Activated CD8-positive, alpha-beta memory T cell treated with anti-CD3 and anti-CD28 coated beads, Interleukin-2, amount 50 U/mL, for 48 hours (primary cell): ENCODE measurements at places on chromosomes 5 and 9.

DNA sequence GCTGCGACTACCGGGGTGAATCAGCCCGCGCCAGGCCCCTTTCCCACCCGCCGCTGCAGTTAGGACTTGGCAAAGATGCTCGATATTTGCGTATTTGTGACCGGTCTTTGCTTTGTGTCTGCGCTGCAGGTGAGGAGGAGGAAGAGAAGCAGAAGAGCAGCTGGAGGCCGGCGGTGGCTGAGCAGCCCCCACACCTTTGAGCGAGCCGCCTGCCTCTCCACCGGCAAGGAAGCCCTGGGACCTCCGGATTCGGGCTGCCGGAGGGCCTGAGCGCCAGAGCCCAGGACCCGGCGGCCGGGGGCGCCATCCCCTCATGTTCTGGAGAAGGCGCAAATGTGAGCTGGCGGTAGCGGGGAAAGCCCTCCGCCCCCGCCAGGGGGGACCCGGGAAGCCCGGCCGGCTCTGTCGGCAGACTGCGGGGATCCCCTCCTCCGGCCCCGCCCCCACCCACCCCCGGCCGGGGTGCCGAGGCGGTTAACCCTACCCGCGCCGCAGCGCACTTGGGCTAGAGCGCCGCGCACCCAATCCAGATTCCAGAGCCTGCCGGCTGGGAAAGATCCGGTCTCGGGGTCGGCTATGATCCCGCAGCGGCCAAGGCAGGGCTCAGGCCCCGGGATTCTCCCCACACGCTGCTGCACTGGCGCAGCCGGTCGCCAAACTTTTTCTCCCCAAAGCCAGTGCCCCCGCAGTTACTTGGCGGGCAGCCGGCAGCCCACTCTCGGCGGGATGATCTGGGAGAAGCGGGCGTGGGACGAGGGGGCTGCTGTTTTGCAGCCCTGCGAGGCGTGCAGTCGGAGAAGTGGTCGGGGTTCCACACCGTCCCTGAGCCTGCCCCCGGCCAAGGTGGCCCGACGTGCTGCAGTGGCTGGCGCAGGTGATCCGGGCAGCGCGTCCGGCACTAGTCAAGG lies 800 bp upstream of the KCNN2 start:
- DNase-seq, result peak; percentile 51

DNA sequence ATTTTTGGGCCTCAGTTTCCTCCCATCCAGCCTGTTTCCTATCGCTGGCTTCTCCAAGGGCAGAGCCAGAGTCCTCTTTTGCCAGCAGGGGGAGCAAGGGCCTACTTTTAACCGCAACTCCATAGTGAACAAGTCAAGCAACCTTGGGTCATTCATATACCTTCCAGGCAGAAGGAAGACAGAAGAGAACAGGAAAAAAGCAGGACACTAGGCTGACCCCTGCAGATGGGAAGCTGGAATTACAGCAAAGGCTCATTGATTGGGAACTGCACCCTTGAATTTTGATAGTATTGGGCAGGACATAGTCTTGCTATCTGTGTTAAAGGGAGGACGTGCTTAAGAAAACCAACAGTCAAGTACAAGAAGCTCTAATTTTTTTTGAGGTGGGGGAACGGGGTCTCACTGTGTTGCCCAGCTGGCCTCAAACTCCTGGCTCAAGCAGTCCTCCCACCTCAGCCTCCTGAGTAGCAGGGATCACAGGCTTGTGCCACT lies 30.1 kb downstream of the QRFP start:
- peak; percentile 68 for DNase-seq

GRCh38 chr9:126513159-126514036 lies 100.3 kb upstream of the LMX1B start:
- no peak for DNase-seq

DNA sequence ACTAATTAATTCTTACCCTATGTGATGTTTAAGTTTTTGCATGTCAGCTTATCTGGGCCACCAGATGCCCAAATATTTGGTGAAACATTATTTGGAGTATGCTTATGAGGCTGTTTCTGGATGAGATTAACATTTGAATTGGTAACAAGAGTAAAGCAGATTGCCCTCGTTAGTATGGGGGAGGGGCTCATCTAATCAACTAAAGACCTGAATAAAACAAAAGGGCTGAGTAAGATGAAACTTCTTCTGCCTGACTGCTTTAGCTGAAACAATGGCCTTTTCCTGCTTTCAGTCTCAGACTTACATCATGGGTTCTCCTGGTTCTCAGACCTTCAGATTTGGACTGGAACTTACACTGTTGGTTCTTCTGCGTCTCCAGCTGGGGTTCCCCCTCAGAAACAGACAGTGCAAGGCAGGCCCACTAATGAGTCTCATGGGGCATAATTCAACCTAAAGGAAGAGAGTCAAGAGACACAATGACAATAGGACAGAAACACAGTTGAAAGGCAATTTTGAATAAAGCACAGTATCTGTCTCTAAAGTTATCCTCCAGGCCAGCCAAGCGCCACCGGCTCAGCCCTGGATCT lies 288.4 kb downstream of the CAAP1 start:
- DNase-seq, result no peak

- DNase-seq, result no peak
These were observed 5.5 kb downstream of the NKX2-5 start for GRCh38 chr5:173229382-173229959.

DNA sequence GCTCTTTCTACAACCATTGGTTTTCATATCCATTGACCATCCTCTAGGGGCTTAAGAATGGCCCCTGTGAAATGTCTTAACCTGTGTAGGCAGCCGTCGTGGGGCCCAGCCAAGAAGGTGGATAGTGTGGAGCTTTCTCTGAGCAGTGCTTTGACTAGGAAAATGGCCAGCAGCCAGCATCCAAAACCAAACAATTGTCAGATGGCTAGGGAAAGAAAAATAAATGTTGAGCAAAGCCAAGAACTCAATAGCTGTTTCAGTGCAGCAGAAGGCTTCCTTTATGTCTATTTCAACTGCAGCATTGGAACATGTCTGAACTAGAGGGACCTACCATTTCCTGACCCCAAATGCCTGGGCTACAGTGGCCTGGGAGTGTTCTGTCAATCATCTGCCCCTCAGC lies 374.9 kb downstream of the TLE4 start:
- no peak for DNase-seq

- DNase-seq, result no peak
These were observed 59.5 kb downstream of the RAD23B start for GRCh38 chr9:107342476-107343161.

DNA sequence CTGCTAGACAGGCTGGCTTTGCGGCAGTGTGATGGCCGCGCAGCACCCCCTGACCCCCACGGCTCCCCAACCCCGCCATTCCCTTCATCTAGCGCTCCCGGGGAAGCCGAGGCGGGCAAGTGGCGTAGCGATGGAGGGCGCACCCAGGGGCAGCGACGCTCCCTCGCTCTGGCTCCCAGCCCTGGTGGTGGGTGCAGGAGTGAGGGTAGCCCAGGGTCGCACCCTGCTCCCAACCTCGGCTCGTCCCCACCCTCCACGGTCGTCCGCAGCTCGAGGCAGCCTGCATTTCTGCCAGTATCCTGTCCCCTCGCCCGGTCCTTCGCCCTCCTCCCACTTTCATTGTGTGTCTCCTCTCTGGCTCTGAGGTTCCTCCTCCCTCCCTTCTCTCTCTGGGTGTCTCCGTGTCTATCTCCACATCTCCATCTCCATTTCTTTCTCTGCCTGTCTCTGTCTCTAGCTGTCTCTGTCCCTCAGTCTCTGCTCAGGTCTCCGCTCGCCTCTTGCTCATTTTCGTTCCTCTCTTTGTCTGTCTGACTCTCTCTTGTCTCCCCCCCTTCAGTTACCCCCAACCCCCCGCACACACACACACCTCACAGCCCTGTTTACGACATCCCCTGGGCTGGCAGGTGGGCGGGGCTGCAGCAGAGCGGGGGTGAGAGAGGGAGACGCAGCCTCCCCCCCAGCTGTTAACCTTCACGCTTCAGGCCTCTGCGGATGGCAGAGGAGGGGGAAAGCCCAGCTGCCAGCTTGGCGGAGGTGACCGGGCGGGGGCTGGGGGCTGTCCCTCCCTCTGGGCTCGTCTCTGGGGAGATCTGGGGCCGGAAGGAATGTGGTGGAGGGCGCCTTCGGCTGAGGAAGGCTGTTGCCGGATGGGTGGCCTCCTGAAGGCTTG lies 48.7 kb upstream of the PSD2 start:
- peak; percentile 81 for DNase-seq

DNA sequence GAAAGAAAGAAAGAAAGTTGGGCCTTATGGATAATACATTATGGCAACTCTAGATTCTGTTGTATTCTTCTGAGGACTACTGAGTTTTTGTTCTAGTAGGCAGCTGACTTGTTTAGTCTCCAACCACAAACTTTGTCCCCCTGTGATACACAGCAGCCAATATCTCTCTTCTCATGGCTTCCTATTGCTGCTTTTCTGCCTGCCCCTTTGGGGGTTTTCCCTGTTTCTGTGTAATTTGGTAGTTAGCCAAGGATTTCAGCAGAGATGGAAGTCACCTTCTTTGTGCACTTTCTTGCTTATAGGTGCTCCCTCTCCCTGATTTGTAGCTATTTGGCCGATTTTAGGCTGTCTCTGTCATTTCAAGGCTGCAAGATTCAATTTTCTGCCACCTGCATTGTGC lies 109.6 kb downstream of the FGF1 start:
- no peak for DNase-seq

GRCh38 chr9:137388589-137389427 lies 34.2 kb downstream of the EXD3 start:
- DNase-seq, result no peak

DNA sequence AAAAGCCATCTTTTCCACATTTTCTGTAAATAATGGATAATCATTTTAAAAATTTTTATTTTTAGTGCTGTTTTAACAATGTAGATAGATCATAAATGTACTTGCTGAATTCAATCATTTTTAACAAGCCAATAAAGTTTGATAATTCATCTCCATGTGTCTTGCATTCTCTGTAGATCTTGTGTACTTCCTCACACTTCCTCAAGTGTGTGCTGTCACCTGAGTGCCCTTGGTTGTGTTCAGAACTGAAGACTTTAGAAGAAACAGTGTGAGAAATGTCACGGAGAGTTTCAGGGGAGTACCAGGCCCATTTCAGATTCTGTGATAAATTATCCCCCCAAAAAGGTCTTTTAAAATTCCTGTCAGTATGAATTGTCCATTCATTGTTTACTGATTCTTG lies 146.0 kb downstream of the NTRK2 start:
- no peak for DNase-seq

GRCh38 chr5:71778678-71779276 lies 59.7 kb downstream of the CARTPT start:
- no peak for DNase-seq

- no peak for DNase-seq
These were observed 185.1 kb downstream of the FSTL4 start for GRCh38 chr5:133427121-133427777.

- no peak for DNase-seq
These were observed 548.8 kb upstream of the CDH18 start for GRCh38 chr5:20536813-20537212.

- peak; percentile 96 for DNase-seq
These were observed 1.1 kb downstream of the ZNF367 start for GRCh38 chr9:96417051-96417586.

DNA sequence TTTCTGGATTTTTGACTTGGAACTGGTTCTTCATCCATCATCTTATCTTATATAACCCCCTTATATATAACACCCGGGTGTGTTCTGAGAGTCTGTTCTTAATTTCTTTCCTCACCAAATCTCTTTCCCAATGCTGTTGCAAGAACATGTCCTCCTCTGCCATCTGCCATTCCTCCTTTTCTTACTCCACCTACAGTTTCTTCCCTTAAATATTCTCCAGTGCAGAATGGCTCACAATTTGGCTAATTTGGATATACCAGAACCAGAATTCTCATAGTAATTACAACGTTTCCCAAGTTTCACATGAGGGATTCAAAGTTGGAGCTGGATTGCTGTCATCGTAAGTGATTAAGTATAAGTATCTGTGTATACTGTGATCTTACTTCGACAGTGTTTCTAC lies 28.0 kb downstream of the SKP2 start:
- no peak for DNase-seq

GRCh38 chr9:121323449-121324151 lies 46.5 kb downstream of the STOM start:
- no peak for DNase-seq

GRCh38 chr5:175671013-175671412 lies 13.1 kb downstream of the HRH2 start:
- no peak for DNase-seq

DNA sequence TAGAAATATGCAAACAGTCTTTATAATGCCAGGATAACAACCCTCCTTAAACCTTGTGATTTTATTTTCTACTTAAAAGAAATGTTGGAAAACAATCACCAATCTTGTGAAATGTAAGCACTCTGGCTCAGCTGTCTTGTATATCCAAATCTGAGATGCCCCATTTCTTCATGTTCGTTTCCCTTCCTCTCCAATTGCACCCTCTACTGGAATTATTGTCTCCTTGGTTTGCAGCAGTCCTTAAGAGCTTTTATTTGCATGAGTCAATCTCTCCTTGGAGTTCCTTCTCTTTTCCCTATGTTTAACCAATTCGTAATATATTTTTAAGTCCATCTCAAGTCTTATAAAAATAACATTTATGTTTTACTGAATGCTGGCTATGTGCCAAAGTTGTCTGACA lies 362.0 kb upstream of the CDH10 start:
- no peak for DNase-seq

GRCh38 chr9:107070586-107070985 lies 207.6 kb downstream of the ZNF462 start:
- no peak for DNase-seq

- DNase-seq, result no peak
These were observed 493.5 kb downstream of the SEMA5A start for GRCh38 chr5:9052421-9052820.
